Esophagus muscularis mucosa (tissue), 4 donors: ENCODE measurements at places on chromosomes 6 and 20.
A peak's percentile ranks its signal among the peaks of the same experiment; 100 is the strongest.

DNA sequence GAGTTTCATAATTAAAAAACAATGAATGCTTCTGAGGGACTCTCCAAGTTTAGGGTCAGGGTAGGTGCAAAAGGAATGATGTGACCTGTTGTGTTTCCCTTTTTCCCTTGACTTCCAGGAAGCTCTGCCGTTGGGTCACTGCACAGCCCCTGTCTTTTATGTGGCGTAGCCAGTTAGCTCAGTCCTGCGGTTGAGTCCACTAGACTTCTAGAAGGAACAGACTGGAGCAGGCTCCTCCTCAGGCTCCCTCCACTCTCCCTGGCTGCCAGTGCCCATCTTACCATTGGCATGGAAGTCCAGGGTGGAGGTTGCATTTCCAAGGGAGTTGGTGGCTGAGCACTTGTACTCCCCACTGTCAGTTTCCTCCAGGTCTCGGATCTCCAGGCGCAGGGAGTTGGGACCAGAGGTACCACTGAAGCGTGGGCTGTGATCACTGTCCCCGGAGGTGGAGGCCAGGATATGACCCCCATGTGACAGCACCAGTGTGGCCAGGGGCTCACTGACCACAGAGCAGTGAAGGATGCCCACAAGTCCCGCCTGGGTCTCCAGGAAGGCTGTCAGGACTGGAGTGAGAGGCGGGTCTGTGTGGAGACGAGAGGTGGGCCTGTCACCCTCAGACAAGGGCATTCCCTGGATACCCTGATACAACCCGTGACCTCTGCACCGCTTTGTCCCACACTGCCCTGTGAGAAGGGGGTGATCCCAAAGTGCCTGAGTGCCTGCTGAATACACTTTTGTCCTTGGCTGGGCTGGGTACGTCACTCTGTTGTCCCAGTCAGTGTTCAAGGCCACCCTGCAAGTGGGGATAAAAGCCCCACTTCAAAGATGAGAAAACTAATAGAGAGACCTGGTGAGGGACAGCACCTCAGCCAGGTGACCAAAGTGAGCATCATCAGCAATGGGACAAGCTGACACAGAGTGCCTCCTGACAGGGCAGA, 11.1 kb downstream of the SIGLEC1 start:
- DNase-seq, result no peak

GRCh38 chr6:169366258-169366901, 112.7 kb upstream of the THBS2 start:
- peak; percentile 86 for DNase-seq

DNA sequence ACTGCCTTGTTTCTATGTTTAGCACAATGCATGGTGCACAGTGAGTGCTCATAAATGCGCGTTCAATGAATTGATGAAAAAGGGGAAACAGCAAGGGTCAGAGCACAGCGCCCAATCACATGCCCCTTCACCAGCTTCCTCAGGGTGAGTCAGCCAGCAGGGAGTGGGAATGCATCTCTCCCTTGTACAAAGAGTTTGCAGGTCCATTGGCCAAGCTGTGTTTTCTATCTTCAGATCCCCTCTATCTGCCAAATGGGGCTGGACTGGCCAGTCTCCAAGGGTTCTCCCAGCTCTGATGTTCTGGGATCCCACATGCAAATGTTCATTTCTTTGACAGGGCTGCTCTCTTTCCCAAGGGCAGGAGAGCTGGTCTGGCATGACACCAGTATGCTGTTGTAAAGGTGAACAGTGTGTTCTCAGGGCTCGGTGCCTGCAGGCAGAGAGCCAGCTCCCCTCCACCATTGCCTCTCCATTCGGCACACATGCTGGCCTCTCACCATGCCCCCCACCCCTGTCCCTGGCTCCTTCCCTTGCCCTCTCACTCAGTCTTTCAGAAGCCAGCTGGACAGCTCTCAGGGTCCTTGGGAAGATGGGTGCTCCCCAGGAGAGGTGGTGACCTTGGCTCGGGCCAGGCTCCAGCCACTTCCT, 25.0 kb downstream of the ANGPT4 start:
- DNase-seq, result no peak

GRCh38 chr6:72683797-72684196, 61.9 kb downstream of the KCNQ5 start:
- DNase-seq, result no peak

GRCh38 chr6:139603581-139603980, 229.1 kb upstream of the CITED2 start:
- no peak for DNase-seq

DNA sequence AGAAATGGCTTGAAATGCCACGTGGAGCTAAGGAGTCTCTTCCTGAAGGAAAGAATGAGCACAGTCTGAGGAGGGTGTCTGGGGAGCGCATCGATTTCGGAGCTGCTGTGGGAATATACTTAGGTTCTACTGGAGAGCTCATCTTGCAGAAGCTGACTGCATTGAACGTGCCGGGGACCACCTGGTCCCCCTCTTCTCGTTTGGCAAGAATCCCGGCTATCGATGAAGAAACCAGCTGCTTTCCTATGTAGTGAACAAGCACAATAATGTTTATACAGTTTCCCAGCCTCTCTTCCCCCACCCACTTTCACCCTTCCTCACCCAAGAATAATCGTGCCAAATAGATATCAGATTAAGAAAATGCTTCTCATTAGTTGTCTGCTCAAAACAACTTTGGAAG, 242.5 kb downstream of the PACRG start:
- no peak for DNase-seq

GRCh38 chr6:69774740-69775584, 21.8 kb downstream of the LMBRD1 start:
- DNase-seq, result no peak

DNA sequence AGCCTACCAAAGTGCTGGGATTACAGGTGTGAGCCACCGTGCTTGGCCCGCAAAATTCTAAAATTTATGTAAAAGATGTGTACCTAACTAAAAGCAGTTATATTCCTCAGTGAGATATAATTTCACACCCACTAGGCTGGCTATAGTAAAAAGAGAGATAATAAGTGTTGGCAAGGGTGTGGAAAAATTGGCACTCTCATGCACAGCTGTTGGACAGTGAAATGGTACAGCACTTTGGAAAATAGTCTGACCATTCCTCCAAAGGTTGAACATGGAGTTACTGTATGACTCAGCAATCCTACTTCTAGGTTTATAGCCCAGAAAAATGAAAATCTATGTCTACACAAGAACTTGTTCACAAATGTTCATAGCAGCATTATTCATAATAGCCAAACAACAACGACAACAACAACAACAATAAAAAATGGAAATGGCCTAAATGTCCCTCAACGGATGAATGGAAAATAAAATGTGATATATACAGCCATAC, 13.9 kb downstream of the C6orf15 start:
- DNase-seq, result no peak

- no peak for DNase-seq
Observed at GRCh38 chr6:136608991-136609390, 58.8 kb upstream of the MAP7 start.

DNA sequence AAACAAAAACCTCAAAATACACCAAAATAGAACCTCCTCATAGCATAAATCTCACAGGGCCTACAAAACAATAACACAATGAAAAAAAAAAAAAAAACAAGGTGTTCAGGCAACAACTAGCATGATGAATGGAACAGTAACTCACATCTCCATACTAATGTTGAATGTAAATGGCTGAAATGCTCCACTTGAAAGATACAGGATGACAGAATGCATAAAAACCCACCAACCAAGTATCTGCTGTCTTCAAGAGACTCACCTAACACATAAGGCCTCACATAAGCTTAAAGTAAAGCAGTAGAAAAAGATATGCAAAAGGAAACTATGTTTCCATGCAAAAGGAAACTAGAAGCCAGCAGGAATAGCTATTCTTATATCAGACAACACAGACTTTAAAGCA, 121.3 kb downstream of the CDK19 start:
- DNase-seq, result no peak

DNA sequence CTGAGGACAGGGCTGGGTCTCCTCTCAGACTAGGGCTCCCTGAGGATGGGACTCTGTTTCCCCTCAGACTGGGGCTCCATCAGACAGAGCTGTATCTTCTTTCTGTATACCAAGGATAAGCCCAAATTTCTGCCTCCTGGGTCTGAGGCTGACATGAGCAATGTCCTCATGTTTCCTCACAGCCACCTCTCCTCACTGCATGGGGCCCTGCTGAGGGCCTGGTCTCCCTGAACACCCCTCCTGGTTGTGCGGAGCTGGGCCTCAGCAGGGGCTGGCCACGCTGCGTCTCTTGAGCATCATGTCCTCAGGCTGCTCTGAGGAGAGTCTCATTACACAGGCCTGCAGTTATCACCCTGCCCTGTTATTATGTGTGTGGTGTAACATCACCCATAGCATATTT, 144.6 kb downstream of the LRFN2 start:
- no peak for DNase-seq

DNA sequence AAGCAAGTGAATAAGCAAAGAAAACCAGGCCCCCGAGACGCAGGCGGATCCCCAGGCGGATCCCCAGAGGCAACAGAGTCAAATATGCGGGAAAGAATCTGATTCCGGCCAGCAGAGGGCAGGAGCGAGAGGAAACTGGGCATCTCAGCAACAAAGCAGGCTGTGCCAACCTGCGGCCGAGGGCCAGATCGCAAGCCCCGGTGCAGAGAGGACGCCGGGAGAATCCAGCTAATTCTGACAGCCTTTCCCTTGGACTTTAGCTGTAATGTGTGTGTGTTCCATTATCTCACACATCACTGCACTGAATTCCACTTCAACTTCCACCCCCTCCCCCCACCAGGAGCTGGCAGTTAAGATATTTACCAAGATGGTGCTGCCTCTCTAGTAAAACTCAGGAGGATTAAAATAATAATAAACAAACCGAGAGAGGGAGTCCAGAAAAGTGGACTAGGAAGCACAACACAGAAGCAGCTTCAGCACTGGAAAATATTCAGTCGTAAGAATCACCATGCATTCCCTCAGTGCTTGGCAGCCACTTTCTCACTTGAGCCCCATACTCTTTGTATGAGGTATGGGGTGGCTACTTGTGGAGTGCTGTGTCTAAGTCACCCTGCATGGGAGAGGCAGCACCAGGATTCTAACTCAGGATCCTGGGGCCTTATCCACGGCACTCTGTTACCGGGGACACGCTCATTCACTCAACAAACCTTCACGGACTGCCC, 66.2 kb upstream of the SNX9 start:
- DNase-seq, result peak; percentile 98

DNA sequence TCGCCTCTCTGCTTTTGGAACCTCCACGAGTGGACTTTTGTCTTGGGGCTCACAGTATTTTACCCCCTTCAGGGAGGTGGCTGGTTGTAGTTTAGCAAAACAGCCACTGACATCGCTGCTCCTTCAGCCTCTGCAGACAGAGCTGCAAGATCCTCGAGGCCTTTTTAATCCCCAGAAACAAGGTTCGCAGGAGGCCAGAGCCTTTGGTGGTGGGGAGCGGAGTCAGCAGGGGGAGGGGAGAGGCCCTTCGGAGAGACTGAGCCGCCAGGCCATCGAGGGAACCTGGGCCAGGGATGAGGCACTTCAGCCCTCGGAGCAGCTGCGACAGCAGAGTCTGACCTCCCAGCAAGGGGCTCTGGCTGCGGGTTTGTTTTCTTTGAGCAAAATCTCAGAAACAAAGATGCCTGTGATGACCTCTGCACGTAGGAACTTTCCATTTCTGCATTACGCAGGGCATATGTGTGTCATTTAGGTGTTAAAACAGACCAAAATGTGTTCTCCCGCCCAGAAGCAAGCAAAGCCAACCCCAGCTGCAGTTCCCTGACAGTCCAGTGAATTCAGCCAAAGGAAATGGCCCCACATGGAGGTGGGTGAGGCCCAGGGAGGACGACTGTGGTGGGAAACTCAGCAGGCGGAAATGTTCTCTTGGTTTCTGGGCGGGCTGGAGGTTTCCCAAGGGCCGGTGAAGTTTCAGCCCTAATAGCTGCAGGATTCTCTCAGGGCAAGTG, 171.2 kb upstream of the SULF2 start:
- DNase-seq, result no peak

- DNase-seq, result no peak
Observed at GRCh38 chr6:33323623-33323948, 6.0 kb upstream of the ZBTB22 start.

DNA sequence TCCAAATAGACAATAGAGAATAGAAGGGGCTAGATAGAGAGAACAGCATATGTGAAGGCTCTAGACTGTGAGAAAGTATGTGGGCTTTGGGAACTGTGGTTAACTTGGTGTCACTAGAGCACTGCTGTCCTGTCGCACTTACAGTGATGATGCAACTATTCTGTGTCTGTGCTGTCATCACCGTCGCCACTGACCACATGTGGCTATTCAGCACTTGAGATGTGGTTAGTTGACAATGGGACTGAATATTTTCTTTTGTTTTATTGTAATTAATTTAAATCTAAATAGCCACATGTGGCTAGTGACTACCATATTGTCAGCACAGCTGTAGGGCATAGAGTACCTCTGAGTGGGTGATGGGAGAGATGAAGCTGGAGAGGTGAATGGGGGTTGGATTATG, 39.0 kb upstream of the IFNGR1 start:
- no peak for DNase-seq
